Purkinje cell (primary cell): ENCODE measurements at places on chromosomes 1 and 21. TPM values are rescaled to one million over a fixed set of nuclear protein-coding genes. Genes with fewer than 3 reads are reported as not detected.

Gene ZMYM4
- polyA plus RNA-seq: 20.9 and 21.0 TPM in 2 replicates

Gene TNNT2
- not detected in 2 replicates for polyA plus RNA-seq

Gene FCRL3
- not detected in 2 replicates for polyA plus RNA-seq

Gene C1orf141
- not detected in 2 replicates for polyA plus RNA-seq

Gene DYRK3
- polyA plus RNA-seq: 10.1 and 12.6 TPM in 2 replicates

Gene TMEM82
- polyA plus RNA-seq: not detected in 2 replicates

Gene AGTRAP
- 1.8 and 1.9 TPM in 2 replicates for polyA plus RNA-seq

Gene ANKRD65
- 0.24 TPM in 1 of 2 replicates, not detected in the other for polyA plus RNA-seq

Gene COL18A1
- 0.07 TPM in 1 of 2 replicates, not detected in the other for polyA plus RNA-seq
